Heart left ventricle (tissue), 16 donors: ENCODE measurements at places on chromosomes 11 and 22. TPM values are rescaled to one million over a fixed set of nuclear protein-coding genes. Genes with fewer than 3 reads are reported as not detected.
A peak's percentile ranks its signal among the peaks of the same experiment; 100 is the strongest.

DNA sequence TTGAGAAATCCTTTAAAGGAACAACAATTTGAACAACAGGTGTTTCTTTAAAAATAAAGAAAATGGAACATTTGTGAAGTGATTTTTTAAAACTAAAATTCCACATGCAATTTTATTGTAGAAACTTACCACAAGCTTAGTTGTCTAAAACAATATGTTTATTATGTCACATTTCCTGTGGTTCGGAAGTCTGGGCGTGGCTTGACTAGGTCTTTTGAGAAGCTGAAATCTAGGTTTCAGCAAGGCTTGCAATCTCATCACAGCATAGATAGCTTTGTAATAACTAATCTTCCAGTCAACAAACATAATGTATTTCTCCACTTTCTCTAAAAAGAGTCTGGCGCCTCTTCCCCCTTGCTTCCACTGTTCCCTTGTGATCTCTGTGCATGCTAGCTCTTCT, 27.0 kb downstream of the MS4A6A start:
- no peak for DNase-seq

GRCh38 chr11:32244453-32244852, 153.6 kb downstream of the RCN1 start:
- no peak for DNase-seq

- no peak for DNase-seq
Measured at GRCh38 chr11:11747570-11747969, 94.2 kb upstream of the USP47 start.

- peak; percentile 60 for DNase-seq
Measured at GRCh38 chr11:95835768-95836488, 45.6 kb downstream of the CEP57 start.

- no peak for DNase-seq
Measured at GRCh38 chr22:49152127-49152938, 675.3 kb downstream of the BRD1 start.

- peak; percentile 60 for DNase-seq
Measured at GRCh38 chr11:107858217-107859070, at the start of gene SLC35F2. Gene SLC35F2, minus strand, starts transcription at chr11:107858787. Its CDS starts 20 bp downstream, at chr11:107858767.

GRCh38 chr11:6557761-6558674, 45.4 kb downstream of the RRP8 start:
- peak; percentile 81 for DNase-seq

DNA sequence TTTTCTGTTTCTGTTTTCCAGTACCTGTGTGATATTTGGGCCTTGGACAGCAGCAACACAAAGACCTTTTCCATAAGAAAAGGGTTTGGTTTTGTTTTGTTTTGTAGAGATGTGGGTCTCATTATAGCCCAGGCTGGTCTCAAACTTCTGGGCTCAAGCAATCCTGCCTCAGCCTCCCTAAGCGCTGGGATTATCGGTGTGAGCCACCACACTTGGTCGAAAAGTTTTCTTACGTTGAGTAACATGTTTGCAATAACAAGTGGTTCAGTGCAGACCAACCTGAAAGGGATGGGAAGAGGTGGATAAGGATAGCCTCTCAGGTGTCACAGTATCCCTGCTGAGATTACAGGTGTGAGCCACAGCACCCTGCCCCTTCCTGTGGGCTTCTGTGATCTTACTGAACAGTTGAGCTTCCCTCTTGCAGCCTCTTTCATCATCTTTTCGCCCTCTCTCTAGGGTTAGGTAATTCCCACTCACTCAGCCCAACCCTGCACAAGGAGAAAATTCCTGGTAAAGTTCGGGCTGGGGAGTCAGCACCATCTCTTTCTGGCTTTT, 3.5 kb upstream of the MRPL48 start:
- no peak for DNase-seq

GRCh38 chr11:115097796-115098408, 406.3 kb downstream of the CADM1 start:
- no peak for DNase-seq

- DNase-seq = no peak
Measured at GRCh38 chr22:50115693-50116092, 25.9 kb downstream of the MOV10L1 start.

- DNase-seq = no peak
Measured at GRCh38 chr11:47924184-47924691, 56.1 kb upstream of the PTPRJ start.

- DNase-seq = no peak
Measured at GRCh38 chr11:13338427-13339069, 61.0 kb downstream of the BMAL1 start.

DNA sequence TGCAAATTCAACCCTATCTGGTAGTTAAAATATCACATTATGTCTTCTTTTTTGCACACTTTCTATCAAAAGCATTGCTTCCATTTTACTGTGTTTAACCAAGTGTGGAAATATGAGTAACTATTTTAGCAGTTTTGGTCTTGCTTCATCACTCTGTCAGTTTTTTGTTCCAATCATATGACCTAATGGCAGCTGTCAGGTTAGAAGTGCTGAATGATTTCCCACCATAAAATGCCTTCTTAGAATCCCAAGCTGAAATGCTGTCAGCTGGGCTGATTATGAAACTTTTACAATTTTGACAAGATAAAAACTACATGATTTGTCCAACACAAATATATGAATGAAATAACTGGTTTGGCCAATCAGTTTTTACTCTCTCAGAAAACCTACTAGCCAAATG, 1654.6 kb upstream of the RAG2 start:
- DNase-seq = no peak

GRCh38 chr11:128471138-128471661, 116.2 kb downstream of the ETS1 start:
- peak; percentile 64 for DNase-seq

GRCh38 chr22:26215736-26216135, 46.5 kb downstream of the SEZ6L start:
- no peak for DNase-seq

- DNase-seq = no peak
Measured at GRCh38 chr11:4064278-4064955, 30.2 kb upstream of the RRM1 start.

- no peak for DNase-seq
Measured at GRCh38 chr11:66570079-66570849, 1.9 kb upstream of the CTSF start.

The CHST1 gene
- 4.1 TPM for total RNA-seq

The CECR2 gene
- total RNA-seq = 5.6 TPM

The IL18 gene
- total RNA-seq = 1.3 TPM

The NPAS4 gene
- not detected for total RNA-seq

The FKBP2 gene
- total RNA-seq = 42.9 TPM

The HTATIP2 gene
- total RNA-seq = 11.1 TPM

The KRTAP5-11 gene
- not detected for total RNA-seq

The MS4A4A gene
- total RNA-seq = 7.7 TPM

The RASD2 gene
- 6.5 TPM for total RNA-seq

The SLC22A6 gene
- not detected for total RNA-seq

The YPEL4 gene
- 0.67 TPM for total RNA-seq
